ENCODE measurements at places on chromosomes 3 and 15.
A peak's percentile ranks its signal among the peaks of the same experiment; 100 is the strongest.

DNA sequence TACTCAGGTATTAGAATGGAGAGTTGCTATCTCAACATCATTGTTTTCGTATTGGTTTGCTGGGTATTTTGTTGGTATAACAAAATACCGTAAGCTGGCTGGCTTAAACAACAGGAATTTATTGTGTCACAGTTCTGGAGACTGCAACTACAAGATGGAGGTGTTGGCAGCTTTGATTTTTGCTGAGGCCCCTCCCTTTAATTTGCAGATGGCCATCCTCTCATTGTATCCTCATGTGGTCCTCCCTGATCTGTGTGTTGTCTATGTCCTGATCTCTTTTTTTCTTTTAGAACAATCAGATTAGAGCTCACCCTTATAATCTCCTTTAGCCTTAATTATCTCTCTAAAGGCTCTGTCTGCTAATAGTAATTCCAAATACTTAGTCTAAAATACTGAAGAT, 299.8 kb upstream of the GOLIM4 start:
- no peak for DNase-seq

DNA sequence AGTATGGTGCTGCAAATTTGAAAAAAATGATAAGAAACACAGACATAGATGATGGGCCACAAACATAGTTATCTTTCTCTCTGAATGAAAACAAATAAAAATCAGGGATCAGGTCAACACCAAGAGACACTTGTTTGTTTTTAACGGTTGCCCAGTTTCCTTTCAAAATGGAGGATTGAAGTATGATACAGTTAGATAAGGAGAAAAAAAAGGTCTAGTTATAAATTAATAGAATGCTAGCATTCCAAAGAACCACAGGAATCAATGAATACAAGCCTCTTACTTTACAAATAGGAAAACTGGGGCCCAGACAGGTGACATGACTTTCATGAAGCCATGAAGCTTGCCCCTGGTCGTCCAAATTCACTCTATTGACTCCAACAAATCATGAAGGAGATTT, 305.1 kb downstream of the ZNF621 start:
- peak; percentile 1 for DNase-seq

DNA sequence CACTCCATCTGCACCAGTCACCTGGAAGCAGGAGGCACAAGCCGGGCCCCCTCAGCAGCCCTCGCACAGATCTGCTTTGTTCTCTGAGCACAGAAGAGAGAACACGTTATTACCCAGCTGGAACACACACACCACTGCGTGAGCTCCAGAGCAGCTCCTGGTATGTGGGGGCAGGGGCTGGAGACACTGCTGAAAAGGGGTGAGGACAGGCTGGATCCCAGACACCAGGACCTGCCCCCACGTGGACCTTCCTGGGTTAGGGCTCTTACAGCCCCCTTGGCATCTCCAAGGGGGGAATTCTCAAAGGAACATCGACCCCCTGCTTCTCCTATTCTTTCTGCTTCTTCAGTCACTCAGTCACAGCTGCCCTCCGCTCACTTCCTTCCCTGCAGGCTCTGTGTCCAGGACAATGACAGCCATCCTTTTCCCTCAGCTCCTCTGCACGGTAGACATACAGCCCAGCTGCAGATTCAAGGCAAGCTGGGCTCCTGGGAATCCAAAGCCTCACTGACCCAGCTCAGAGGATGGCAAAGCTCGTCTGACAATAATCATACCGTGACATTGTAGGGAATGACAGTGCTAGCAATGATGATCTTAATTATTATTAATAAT, 33.7 kb downstream of the PRR20G start:
- DNase-seq: no peak

- DNase-seq: no peak
These were observed 440.2 kb downstream of the LPP start for GRCh38 chr3:188594139-188594538.

DNA sequence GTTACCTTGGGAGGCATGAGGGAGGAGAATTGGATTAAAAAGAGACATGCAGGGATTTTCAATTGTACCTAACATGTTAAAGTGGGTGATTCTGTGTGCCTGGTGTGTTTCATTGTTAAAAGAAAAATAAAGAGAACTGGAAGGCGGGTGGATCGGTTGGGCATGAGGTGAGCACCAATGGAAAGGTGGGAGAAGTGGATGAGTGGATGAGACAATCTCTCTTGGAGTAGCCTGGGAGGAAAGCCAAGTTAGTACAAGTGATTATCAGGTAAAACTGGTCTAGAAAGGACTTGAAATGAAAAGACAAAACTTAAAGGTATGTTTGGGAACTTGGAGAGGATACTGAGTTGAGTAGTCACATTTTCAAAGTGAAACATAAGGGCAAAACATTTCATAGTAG, 12.1 kb downstream of the VEPH1 start:
- peak; percentile 28 for DNase-seq

DNA sequence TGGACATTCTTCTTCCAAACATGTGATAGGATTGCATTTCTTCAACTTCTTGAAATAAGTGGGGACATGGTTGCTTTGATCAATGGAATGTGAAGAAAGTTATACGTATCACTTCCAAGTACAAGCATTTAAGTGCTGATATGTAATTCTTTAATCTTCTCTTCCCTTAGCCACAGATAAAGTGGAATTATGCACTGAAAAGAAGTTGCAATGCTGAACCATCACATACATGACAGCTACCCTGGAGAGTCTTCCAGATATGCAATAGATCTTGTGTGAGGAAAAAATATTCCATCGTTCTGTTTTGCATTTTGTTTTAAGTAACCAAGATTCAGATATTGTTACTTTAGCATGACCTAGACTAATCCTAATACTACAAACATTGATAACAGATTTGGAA, 674.3 kb downstream of the NSUN3 start:
- DNase-seq: no peak

DNA sequence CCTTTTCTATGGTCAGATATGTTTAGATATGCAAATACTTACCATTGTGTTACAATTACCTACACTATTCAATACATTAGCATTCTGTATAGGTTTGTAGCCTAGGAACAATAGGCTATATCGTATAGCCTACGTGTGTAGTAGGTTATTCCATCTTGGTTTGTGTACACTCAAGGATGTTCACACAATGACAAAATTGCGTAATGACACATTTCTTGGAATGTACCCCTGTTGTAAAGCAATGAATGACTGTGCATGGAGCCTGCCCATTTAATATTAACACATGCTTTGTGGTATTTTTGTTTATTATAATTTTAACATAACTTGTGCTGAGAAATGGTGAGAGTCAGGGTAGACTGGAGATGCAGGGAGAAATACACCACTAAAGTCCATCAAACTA, 154.9 kb downstream of the LEKR1 start:
- DNase-seq: no peak

- DNase-seq: no peak
These were observed 64.3 kb upstream of the LRRC3B start for GRCh38 chr3:26558257-26558656.

DNA sequence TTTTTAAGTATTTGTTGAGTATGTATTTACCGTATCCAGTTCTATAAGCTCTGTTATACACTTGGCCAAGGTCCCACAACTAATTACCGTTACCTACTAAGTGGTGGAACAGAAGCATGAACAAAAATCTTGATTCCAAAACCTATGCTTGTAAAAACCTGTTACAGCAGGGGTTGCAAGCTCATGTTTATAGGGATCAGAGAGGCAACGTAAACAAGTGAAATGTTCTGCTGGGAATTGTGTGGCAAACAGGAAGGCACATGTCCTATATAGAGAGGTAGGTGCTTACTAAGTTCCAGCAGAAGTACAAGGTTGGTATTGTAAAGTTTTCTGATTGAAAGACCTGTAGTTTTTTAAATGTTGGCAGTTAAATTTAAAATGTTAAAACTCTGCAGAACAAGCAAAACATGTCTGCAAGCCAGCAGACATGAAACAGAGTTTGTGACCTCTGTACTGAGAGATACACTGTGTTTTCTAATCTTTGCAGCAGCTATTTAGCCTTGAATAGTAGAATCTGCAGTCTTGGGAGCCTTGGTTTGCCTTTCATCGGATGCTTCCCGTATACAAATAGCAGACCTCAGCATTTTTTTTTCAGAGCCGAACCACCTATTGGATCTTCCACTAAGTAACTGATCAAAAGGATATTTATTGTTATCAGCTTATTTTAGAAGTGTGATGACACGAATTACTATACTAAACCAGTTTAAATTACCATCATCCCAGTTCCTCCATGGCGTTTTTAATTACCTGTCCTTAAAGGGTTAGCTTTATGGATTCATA, 11.4 kb downstream of the IREB2 start:
- DNase-seq: no peak

GRCh38 chr3:59809710-59810444, 760.1 kb upstream of the CFAP20DC start:
- DNase-seq: peak; percentile 48

DNA sequence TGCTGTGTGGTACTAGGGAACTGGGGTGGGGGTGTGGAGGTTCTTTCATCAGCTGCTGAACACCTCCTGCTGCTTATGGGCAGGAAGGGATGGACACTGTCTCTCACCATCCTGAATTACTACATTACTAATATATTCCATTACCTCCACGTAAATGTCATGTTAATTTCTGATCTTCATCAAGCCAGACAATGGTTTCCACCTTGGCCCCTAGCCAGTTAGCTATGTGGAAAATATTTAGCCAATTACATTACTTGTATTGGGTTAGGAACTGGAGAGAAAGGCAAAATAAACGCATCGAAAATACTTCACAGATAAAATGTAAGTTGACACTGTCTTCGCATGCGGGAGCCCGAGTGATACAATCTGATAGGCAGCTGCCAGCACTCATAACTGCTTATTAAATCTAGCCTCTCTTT, 95.1 kb downstream of the FOXP1 start:
- no peak for DNase-seq

Data from DMS53 (cell line).